Glutamatergic neuron (in vitro differentiated cells): ENCODE measurements at places on chromosomes 12 and 14. TPM values are rescaled to one million over a fixed set of nuclear protein-coding genes. Genes with fewer than 3 reads are reported as not detected.

Gene RNU4-1
- total RNA-seq = 5,722 TPM

Gene PLCZ1
- total RNA-seq = not detected

Gene SLC2A13
- 5.2 TPM for total RNA-seq

Gene POTEG
- not detected for total RNA-seq

Gene AICDA
- total RNA-seq = not detected

Gene KRT71
- total RNA-seq = not detected

Gene RNF212B
- total RNA-seq = not detected

Gene RASAL1
- not detected for total RNA-seq

Gene ADAM21
- total RNA-seq = not detected

Gene ZNF891
- total RNA-seq = 9.2 TPM

Gene FBXL14
- total RNA-seq = 28.8 TPM

Gene LRFN5
- total RNA-seq = 7.3 TPM

Gene FRMD6
- 16.9 TPM for total RNA-seq

Gene C12orf50
- 0.25 TPM for total RNA-seq

Gene LBHD2
- not detected for total RNA-seq

Gene IL22
- total RNA-seq = not detected

Gene MARS1
- total RNA-seq = 870 TPM

Gene BDKRB2
- total RNA-seq = 3.8 TPM

Gene SLC8A3
- total RNA-seq = 9.8 TPM

Gene B4GALNT3
- total RNA-seq = 3.3 TPM

Gene RFX4
- not detected for total RNA-seq

Gene TTC6
- total RNA-seq = 0.44 TPM

Gene KRT85
- not detected for total RNA-seq

Gene PLBD2
- 85.7 TPM for total RNA-seq

Gene KANSL2
- 48.9 TPM for total RNA-seq

Gene STXBP6
- 0.49 TPM for total RNA-seq

Gene LHX5
- 3.1 TPM for total RNA-seq

Gene MGST1
- 5.7 TPM for total RNA-seq

Gene OR9K2
- 2.9 TPM for total RNA-seq

Gene CLEC7A
- total RNA-seq = not detected

Gene RBMS2
- 10.2 TPM for total RNA-seq

Gene SPTB
- total RNA-seq = 1.9 TPM

Gene AMDHD1
- not detected for total RNA-seq

Gene TPPP2
- not detected for total RNA-seq

Gene LALBA
- not detected for total RNA-seq

Gene MEG3
- total RNA-seq = 0.22 TPM

Gene AKAP5
- total RNA-seq = 0.15 TPM

Gene RPGRIP1
- total RNA-seq = not detected

Gene VPS33A
- 49.2 TPM for total RNA-seq

Gene CCDC63
- 0.32 TPM for total RNA-seq

Gene OTOGL
- total RNA-seq = 0.83 TPM

Gene ADCY4
- not detected for total RNA-seq

Gene EPYC
- not detected for total RNA-seq

Gene KCNJ8
- 0.66 TPM for total RNA-seq

Gene NRIP2
- total RNA-seq = not detected

Gene RAN
- total RNA-seq = 766 TPM
